ENCODE measurements at places on chromosomes 7 and 10.

GRCh38 chr7:103668279-103668941, 222.4 kb upstream of the SLC26A5 start:
- DNase-seq, result no peak

GRCh38 chr7:152756116-152756515, 3.4 kb upstream of the ACTR3B start:
- DNase-seq, result peak; percentile 8

- peak; percentile 36 for DNase-seq
These were observed 92.7 kb upstream of the GPR26 start for GRCh38 chr10:123573236-123574108.

DNA sequence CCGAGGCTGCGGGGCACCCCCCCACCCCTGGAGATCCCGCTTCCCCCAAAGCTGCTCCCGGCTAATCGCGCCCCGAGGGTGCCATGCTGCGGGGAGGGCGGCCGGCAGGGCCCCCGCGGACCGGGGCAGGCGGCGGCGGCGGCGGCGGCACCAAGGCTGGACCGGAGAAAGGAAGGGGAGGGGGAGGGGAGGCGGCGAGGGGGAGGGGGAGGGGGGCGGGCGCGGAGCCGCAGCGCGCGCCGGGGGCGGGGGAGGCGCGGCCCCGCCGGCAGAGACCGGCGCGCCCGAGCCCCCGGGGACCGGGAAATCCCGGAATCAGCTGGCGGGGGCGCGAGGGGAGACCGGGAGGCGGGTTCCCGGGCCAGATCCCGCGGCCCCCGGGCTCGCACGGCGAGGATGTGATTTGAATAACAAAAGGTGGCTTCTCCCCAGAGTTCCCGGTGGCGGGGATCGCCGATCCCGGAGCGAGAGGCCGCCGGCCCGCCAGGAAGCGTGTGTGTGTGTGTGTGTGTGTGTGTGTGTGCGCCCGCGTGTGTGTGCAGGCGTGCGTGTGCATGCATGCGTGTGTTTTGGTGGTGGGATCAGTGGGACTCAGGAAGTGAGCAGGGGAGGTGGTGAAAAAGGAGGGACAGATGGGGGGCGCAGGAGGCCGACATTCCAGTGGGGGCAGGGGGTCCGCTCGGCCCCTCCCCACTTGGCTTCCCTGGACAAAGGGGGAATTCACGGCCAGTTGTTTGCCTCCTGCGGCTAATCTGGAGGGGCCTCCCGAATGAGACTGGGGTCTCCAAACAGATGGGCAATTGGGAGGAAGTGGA, 99.5 kb downstream of the HIP1 start:
- DNase-seq, result peak; percentile 57

- DNase-seq, result no peak
These were observed 175.8 kb downstream of the KCNMA1 start for GRCh38 chr10:77461636-77462296.

- DNase-seq, result peak; percentile 91
These were observed 5.4 kb downstream of the ARHGAP21 start for GRCh38 chr10:24718031-24718855.

GRCh38 chr10:60304829-60305379, 84.8 kb downstream of the ANK3 start:
- DNase-seq, result no peak

DNA sequence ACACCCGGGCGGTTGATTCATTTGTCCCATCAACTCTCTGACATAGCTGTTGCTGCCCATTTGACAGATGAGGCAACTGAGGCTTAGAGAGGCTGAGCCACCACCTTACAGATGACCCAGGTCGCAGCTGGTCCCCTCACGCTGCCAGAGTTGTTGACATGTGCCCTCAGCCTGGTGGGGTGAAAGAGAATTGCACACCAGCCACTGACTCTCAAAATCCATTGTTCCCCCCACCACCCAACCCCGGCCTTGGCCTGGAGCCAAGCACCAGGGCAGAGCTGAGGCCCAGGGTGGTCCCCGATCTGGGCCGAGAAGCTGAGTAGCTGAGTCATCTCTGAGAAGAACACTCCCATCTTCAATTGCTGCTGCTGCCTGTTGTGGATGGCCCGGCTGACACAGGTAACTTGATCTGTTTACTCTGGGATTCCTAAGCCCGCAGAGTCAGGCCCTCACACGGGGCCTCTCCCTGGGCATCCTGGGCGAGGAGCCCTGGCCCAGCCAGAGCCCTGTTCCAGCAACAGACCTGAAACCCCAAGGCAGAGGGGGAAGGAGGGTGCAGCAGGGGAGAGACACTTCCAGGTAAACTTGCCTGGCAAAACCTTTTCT, 27.5 kb downstream of the PVRIG start:
- DNase-seq, result peak; percentile 29
